Epithelial cell of proximal tubule (primary cell): ENCODE measurements at places on chromosomes 11 and 22.
A peak's percentile ranks its signal among the peaks of the same experiment; 100 is the strongest.

DNA sequence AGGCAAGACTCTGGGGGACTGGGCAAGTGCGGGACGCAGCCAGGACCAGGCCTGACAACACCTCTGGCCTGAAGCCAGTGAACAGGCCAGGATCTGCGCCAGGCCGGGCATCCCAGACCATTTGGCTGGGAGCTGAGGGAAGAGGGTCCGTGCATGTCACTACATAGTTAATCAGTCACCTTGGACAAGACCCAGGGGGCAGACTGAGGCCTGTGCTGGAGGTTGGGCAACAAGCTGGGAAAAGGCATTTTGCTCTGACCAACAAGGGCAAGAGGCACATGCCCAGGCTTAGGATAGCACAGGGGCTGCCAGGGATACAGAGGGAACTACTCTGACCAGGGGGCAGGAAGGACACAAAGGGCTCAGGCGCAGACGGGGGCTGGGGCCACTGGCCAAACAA, 7.0 kb upstream of the CHADL start:
- DNase-seq = no peak

- DNase-seq = peak; percentile 44
Measured at GRCh38 chr11:128290106-128290840, 297.1 kb downstream of the ETS1 start.

DNA sequence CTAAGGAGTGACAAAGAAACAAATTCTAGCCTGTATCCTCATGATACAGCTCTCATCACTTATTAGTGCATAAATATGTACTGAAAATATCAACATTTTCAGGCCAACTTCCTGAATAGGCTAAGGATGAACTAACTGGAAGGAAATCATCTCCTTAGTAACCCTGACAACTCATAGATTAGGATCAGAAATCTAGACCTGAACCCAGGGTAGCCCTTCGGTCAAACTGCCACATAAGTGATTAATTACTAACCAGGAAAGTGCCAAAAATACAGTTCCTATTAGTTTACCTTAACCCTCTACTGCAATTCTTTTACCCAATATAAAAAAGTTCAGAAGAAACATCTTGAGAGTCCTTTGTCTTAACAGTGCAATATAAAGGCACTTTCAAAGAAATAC, 40.0 kb downstream of the AMBRA1 start:
- peak; percentile 63 for DNase-seq

DNA sequence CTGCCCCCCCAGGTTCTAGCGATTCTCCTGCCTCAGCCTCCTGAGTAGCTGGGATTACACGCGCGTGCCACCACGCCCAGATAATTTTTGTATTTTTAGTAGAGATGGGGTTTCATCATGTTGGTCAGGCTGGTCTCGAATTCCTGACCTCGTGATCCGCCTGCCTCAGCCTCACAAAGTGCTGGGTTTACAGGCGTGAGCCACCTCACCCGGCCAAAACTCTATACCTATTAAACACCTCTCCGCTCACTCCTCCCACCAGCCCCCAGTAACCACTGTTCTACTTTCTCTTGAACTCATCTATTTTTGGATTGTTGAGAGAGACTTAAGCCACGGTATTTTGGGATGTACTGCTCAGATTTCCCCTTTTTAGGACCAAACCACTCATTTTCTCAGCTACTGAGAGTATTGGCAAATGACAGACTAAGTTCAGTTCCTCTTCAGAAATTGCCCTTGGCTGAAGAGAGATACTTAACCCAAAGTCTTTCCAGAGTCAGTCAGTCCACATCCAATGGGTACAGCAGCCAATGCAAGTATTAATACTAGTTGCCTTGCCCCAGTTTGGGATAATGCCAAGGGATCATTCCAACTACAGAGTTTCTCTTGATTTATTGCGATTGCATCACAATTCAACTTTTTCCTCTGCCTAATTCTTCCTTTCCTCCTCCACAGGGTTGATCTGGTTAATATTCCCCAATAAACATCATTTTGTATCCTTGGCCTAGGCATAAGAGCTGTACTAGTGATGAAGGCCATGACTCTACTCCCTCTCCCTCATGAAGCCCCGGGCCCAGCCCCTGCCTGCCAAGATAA, 36.8 kb upstream of the CSTF3 start:
- DNase-seq = no peak

- no peak for DNase-seq
Measured at GRCh38 chr11:134207538-134208239, 16.1 kb downstream of the NCAPD3 start.

DNA sequence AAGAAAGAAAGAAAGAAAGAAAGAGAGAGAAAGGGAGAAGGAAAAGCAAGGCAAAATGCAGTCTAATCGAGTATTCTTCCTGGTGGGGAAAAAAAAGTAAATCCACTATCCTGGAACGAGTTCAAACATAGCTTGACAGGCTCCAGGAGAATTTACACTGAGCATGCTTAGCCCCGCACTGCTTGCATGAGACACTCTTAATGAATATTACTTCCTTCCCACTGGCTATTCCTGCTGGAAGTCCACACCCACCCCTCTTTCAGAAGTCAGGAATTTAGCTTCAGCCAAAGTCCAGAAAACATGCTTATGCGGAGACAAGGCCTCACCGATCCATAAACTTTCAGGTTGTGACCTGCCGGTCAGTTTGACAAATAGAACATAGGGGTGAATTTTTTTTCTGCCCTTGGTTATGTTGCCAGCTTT, 251.8 kb upstream of the BLID start:
- peak; percentile 63 for DNase-seq

GRCh38 chr11:117687776-117688175, 109.2 kb downstream of the DSCAML1 start:
- DNase-seq = no peak

- DNase-seq = no peak
Measured at GRCh38 chr11:96235751-96236150, 107.2 kb downstream of the MAML2 start.

GRCh38 chr11:71384561-71384960, 63.6 kb downstream of the DHCR7 start:
- no peak for DNase-seq

GRCh38 chr11:47917599-47918369, 62.6 kb upstream of the PTPRJ start:
- no peak for DNase-seq

DNA sequence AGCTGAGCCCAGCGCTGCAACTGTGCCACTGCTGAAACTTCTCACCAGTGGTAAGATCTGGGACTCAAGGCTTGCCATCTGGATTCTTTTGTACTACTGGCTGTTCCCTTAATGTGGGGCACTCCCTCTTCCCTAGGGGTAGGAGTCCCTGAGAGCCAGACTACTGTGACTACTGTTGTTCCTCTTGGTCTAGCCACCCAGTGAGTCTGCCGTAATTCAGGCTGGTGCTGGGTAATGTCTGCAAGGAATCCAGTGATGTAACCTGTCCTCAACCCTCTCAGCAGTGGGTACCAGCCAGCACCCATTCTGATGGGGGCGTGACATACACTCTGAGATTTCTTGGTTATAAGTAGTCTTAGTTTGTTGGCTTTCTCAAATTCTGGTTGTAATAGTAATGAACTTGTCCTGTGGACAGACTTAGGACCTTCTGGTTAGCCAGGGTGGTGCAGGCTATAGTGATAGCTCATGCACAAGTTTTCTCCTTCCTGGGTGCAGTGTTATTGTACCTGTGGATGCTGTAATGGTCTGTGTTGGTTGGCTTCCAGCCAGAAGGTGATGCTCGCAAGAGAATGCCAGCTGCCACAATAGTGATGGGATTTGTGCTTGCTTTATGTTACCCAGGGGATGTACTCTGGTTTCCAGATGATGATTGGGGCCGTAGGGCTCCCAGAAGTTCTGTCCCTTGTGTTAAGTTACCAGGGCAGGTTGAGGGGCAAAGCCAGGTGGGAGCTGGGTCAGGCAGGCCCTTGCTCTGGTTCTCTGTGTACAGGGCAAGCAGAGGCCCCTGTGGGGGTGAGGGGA, 65.5 kb downstream of the ARHGAP42 start:
- no peak for DNase-seq

- no peak for DNase-seq
Measured at GRCh38 chr11:69892986-69893555, 73.9 kb upstream of the FGF3 start.

GRCh38 chr22:31637447-31637890, 24.5 kb downstream of the PISD start:
- no peak for DNase-seq

DNA sequence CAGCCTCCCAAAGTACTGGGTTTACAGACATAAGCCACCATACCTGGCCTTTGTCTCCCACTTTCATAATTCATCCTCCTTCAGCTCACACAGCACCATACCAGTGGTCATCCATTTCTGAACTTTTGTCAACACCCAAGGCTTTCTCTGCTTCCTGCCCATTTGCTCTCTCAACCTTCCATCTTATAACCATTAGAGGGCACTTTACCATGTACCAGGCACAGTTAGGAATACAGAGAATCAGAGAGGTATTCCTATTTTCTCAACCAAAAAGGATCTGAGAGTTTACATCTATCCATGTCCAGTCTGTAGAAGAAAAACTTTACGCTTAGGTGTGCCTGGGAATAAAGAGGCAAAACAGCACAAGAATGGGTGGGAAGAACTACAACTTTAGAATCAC, 397.6 kb downstream of the BUD13 start:
- no peak for DNase-seq

GRCh38 chr11:31422703-31423102, 53.0 kb downstream of the DNAJC24 start:
- DNase-seq = no peak

DNA sequence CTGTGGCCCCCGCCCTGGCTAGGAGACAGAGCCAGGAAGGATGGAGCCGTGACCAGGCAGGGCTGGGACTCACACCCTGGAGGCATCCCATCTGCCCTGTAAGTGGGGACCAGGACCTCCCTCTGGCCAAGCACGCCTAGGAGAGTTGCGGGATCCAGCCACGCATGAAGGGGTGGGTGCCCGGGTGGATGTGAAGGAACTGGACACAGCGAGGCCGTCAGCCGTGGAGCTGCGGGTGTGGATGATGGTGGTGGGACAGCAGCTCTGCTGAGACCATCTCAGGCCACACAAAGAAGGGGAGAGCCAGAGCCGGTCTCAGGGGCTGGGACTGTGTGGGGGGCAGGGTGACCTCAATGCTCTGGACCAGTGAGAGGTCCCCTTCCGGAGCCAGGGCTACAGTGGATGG, 746.4 kb downstream of the BRD1 start:
- no peak for DNase-seq

- no peak for DNase-seq
Measured at GRCh38 chr11:60771879-60772525, 13.1 kb upstream of the MS4A10 start.

GRCh38 chr11:116510166-116510565, 262.6 kb downstream of the BUD13 start:
- DNase-seq = no peak

GRCh38 chr11:78281511-78281910, 92.8 kb downstream of the USP35 start:
- DNase-seq = no peak

- no peak for DNase-seq
Measured at GRCh38 chr11:21628641-21629040, 564.2 kb upstream of the ANO5 start.

DNA sequence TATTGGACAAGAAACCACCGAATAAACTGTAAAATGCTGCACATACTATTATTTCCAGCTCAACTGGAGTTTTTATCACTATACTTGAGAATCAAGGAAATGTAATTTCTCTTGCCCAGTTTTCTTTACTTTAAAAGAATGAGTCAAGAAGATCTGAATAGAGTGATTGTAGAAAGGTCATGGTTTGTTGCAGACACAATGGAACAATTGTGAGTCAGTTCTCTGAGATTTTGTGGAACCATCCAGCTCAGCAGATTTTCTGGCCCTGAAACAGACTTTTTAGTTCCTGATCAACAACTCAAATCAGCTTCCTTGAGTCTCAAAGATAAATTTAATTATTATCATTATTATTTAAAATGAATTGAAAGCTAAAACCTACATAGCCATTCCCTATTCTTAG, 1.3 kb downstream of the TCN1 start:
- DNase-seq = peak; percentile 74

GRCh38 chr11:98456308-98456680, 564.5 kb upstream of the CNTN5 start:
- DNase-seq = no peak

GRCh38 chr22:29332886-29333496, 17.5 kb upstream of the RASL10A start:
- no peak for DNase-seq

GRCh38 chr22:35785181-35785923, 67.7 kb downstream of the APOL5 start:
- no peak for DNase-seq

- no peak for DNase-seq
Measured at GRCh38 chr11:75714211-75714610, 3.4 kb upstream of the MOGAT2 start.

DNA sequence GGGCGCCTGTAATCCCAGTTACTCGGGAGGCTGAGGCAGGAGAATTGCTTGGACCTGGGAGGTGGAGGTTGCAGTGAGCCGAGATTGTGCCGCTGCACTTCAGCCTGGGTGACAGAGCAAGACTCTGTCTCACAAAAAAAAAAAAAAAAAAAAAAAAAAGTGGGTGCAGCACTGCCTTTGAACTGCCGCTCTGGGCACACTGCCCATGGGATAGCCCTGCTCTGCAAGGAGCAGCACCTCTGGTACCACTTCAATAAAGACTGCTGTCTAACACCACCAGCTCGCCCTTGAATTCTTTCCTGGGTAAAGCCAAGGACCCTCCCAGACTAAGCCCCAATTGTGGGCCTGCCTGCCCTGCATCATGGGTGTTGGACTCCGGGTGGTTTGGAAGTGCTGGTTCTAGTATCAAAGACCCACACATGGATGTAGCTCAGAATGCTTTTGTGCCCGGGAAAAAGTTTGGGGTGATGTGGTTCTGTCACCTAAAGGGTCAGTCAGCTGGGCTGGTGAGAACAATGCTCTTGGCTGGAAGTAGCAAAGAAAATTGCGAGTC, 444.3 kb downstream of the TBC1D22A start:
- no peak for DNase-seq

DNA sequence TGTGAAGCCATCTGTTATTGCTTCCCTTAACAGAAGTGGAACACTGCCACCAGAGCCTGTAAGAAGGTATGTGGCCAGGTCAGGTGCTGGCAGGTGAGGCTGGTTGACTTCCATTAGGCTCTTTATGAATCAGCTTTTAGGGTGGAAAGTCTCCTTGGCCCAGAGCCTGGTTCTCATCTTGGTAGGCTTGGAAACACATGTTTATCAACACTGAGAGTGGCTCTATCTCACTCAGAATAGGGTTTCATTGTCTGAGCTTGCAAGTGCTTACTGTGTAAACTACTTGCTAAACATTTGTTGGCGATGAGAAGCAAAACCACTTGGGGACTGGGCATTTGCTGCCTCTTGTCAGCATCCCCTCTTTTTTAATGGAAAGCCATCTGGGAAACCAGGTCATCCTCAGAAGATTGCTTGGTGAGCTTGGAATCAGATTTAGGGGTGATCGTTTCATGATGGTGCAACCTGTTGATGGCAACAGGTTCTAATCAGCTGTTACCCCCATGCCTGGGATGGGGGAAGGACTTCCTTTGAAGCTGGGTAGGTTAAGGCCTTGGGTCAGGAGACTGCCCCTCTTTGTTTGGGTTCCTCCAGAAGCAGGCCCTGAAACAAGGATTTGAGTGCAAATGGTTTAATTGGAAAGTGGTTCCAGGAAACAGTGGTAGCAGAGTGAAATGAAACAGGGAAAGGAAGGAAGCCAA, 75.0 kb upstream of the AMPD3 start:
- DNase-seq = no peak
